NCI-H1092 (cell line): ENCODE measurements at places on chromosomes 5 and 9.
A peak's percentile ranks its signal among the peaks of the same experiment; 100 is the strongest.

GRCh38 chr9:136328622-136329041, 1.3 kb downstream of the GPSM1 start:
- no peak for DNase-seq

GRCh38 chr9:126959336-126959735, 44.8 kb downstream of the RALGPS1 start:
- no peak for DNase-seq

DNA sequence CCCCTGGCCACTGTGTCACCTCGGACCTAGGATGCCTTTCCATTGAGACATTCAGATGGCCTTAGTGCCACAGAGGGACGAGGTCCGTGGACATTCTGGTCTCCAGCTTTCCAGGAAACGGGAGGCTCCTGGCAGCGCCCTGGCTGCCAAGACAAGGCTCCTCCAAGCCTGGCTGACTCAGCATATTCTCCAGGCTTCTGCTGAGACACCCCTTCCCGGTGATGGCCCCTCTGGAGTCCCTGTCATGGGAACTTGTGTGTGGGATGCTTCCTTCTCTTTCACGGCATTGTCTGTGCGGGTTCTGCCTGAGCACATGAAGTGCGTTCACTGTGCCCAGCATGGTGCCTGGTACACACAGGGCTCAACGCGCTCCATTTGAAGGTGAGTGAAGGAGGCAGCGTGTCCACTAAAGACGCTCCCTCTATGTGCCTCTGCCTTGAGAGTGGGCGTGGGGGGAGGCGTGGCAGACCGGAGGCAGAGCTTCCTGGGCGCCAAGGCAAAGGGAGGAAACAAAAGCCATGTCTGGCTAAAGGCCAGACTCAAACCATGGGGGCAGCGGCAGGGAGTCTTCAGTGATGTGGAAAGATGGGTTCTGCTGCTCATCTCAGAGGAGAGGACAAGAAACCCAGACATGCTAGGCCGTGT, 46.4 kb upstream of the PRRC2B start:
- no peak for DNase-seq

DNA sequence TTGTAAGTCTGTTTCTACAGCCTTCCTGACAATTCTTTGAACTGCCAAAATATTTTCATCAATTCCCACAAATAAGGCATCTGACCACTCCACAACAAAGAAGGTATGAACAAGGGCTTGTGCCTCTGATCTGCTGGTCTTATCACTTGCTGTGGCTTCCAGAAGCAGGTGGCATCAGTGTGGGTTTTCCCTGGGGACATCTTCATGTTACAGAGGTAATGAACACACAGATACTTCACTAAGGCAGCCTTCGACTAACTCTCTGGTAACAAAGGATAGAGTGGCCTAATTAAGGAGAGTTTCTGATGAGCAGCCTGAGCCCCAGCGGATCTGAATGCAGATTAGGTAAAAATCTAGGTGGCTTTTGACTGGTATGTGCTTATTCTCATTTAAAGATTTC, 15.2 kb upstream of the ERAP2 start:
- peak; percentile 36 for DNase-seq

GRCh38 chr9:93659837-93660177, 83.4 kb downstream of the PHF2 start:
- no peak for DNase-seq

- DNase-seq = no peak
Measured at GRCh38 chr5:84397385-84397784, 12.7 kb upstream of the EDIL3 start.

GRCh38 chr5:139806726-139807646, 11.4 kb downstream of the PSD2 start:
- DNase-seq = no peak

- DNase-seq = no peak
Measured at GRCh38 chr5:137923856-137924255, 34.6 kb downstream of the PKD2L2 start.

DNA sequence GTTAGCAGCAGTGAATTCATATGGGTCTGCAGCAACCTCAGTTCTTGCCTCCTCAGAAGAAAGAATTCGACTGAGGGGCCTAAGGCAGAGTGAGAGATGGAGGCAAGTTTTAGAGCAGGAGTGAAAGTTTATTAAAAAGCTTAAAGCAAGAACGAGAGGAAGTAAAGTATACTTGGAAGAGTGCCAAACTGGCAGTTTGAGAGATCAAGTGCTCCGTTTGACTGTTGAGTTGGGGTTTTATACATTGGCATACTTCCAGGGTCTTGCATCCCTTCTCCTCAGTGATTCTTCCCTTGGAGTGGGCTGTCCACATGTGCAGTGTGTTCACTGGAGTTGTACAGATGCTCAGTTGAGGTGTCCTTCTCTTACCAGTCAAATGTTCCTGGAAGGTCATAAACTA, 203.6 kb downstream of the SPATA31D1 start:
- no peak for DNase-seq

- no peak for DNase-seq
Measured at GRCh38 chr5:69415584-69415958, 655 bp downstream of the MARVELD2 start.

DNA sequence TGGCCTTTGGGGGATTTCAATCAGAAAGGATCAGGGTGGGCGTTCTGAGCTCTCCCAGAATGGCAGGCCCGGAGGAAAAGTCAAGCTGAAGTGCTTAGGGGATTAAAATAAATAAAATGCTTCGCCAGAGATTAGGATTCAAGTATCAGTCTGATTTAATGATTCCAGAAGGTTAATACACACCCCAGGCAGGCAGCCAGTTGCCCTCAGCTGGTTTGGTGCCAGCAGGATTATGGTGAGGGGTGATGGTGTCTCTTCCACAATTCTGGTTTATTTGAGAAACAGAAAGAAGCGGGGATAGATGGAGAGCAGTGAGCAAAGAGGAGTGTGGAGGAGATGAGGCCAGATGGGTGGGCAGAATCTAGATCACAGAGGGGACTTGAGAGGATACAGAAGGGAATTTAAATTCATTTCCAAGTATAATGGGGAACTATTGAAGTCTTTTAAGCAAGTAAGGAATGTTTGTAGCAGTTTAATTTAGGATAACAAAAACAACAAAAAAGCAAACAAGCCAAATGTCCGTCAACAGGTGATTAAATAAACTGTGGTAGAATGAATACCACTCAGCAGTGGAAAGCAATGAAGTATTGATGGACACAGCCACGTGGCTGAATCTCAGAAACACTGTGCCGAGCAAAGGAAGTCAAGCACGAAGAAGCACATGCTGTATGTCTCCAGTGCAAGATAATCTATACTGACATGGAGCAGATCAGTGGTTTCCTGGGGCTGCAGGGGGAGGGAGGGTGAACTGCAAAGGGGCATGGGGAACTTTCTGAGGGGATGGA, 297.7 kb downstream of the MSX2 start:
- DNase-seq = no peak

GRCh38 chr9:106400170-106400569, 462.8 kb upstream of the ZNF462 start:
- no peak for DNase-seq

DNA sequence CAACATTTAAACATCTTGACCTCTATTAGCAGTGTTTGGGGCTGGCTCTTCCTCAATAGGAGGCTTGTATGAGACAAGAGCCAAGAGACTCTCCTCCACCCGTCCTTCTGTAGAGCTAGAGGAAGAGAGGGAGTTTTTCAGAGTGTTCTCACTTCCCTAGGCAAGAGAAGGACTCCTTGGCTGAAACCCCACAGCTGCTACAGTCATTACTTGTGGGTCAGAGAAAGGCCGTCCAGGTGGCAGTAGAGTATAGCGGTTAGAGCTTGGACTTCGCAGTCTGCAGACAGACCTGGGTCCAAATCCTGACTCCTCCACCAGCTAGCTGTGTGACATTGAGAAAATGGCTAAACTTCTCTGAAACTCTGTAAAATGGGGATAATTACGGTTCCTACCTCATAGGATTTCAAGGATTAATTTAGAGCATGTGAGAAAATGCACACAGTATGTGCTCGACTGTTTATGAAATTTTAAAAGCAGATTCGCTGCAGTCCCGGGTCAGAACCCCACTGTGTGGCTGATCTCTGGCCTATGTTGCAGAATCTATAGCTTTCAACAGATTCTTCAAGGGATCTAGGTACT, 80.8 kb upstream of the ARAP3 start:
- DNase-seq = no peak

- no peak for DNase-seq
Measured at GRCh38 chr5:132714456-132715307, 22.7 kb downstream of the KIF3A start.

DNA sequence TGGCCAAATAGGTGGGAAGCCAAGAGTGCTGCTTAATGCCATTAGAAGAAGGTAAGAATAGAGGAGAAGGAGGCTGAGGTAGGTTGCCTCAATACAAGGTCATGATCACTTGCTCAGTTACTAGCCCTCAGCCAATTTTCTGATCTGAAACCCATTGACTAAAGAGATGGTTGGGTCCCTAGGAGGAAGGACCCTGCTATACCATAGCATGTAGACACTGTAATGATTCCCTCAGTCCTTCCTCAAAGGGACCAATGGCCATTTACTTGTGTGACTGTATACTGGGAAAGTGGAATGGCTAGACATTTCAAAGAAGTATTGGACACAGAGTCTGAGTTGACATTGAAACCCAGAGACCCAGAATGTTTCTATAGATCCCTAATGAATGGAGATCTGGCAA, 108.5 kb upstream of the MAP1B start:
- no peak for DNase-seq
